ENCODE measurements at places on chromosomes 13 and 19.

GRCh38 chr19:28936001-28936400, 276.9 kb downstream of the UQCRFS1 start:
- no peak for DNase-seq

DNA sequence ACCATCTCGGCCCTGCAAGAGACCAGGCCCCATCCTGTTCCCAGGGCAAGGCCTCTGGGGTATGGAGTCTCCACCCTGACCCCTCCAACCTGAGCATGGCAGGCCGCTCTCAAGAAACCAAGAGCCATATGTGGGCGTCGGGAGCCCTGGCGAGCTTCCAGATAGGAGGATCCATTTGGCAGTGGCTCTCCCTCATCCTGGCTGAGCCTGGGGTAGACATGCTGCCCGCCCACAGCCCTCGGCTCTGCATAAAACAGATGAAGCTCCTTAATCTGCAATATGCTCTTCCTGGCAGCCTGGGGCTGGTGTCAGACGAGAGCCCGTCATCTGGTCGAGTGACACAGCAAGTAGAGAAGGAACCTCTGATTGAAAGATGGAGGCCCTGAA, 6.1 kb downstream of the ATP13A1 start:
- peak; percentile 79 for DNase-seq

- DNase-seq = no peak
Measured at GRCh38 chr19:1690699-1691307, 38.4 kb upstream of the TCF3 start.

- DNase-seq = no peak
Measured at GRCh38 chr13:59494151-59494550, 669.6 kb downstream of the DIAPH3 start.

GRCh38 chr13:36601186-36601585, 72.6 kb upstream of the SERTM1 start:
- no peak for DNase-seq

GRCh38 chr13:72970956-72971355, 87.8 kb upstream of the KLF5 start:
- DNase-seq = no peak

DNA sequence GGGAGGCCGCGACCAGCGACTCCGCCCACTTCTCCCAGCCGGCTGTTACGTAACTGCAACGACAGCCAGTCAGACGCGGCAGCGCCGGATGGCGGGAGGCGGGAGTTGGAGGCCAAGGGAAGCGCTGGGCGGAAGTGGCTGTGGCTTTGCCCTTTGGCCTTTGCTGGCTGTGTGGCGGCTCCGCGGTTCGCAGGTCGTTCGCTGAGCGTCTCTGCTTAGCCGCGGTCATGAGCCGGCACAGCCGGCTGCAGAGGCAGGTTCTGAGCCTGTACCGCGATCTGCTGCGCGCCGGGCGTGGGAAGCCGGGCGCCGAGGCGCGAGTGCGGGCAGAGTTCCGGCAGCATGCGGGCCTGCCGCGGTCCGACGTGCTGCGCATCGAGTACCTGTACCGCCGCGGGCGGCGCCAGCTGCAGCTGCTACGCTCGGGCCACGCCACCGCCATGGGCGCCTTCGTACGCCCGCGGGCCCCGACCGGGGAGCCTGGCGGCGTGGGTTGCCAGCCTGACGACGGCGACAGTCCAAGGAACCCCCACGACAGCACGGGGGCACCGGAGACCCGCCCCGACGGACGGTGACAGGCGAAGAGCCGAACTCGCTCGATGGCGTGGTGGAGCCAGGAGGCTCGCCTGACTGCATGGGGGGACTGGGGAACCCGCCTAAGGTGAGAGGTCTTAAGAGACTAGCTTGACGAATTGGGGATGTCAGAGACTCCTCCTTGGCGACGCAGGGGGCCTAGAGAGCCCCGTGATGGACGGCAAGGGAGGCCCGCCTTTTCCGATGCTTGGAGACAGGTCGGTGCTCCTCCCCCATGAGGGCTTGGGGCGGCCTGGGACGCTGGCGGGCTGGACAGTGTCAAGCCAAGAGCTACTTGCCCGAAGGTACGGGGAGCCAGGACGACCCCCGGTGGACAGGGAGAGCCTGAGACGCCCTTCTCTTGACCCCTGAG, at the start of gene SDHAF1:
TSS of gene SDHAF1 (plus strand) at position 141 of the 946 bp plus-strand sequence. CDS start at position 228, 87 bp downstream.
- peak; percentile 96 for DNase-seq

- no peak for DNase-seq
Measured at GRCh38 chr19:12947702-12948611, 2.3 kb downstream of the RAD23A start.

DNA sequence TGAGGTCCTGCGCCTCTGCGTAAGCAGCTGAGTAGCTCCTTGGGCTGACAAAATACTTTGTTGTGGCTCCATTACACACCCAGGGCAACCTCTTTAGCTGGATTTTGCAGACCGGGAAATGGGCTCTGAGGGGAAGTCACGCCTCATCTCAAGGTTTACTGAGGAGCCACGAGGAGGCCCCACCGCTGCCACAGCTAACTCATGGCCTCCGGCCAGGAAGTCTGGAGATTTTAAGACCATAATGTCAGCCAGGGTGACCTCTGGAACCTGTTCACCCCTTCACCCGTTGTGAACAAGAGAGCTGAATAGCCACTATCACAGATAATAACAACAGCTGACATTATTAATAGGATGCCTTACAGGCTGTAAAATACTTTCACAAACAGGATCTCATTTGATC, 351.3 kb upstream of the TMTC4 start:
- DNase-seq = no peak

- no peak for DNase-seq
Measured at GRCh38 chr19:57771417-57771816, 1.9 kb downstream of the ZNF586 start.

GRCh38 chr19:31543456-31543855, 194.2 kb upstream of the TSHZ3 start:
- DNase-seq = no peak

DNA sequence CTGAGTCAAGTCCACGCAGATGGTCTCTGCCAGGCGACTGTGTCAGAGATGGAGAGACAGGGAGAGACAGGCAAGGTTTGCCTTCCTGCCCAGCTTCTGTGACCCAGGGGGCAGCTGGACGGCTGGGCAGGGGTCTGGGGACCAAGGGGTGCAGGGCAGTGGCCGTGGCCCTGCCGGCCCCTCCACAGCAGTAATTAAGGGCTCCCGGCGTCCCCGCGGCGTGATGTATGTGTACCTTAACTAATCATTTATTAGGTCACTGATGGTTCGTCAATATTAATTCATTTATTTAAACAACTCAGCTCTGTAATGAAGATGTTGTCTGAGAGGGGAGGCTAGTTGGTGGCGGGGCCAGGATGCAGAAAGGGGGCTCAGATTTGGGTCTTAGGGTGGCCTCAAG, 28.6 kb upstream of the TCF3 start:
- DNase-seq = no peak

DNA sequence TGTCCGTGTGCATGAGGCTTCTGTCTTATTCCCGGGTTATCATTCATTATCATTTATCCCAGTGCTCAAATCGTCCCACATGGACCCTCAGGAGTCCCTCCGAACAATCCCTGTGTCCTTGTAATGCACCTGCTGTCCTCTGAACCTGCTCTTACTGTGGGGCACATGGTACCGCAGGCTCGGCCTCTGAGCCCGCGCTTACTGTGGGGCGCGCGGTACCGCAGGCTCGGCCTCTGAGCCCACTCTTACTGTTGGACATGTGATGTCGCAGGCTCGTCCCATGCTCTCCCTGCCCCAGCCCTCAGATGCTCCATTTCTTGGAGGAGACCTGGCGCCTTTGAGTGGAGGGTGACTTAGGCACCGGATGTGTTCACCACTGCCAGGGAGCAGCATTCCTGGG, 16.8 kb upstream of the ZNF554 start:
- no peak for DNase-seq

GRCh38 chr19:408441-408901, 476 bp downstream of the C2CD4C start:
- DNase-seq = peak; percentile 54

GRCh38 chr19:6820237-6820636, 47.7 kb downstream of the VAV1 start:
- no peak for DNase-seq

DNA sequence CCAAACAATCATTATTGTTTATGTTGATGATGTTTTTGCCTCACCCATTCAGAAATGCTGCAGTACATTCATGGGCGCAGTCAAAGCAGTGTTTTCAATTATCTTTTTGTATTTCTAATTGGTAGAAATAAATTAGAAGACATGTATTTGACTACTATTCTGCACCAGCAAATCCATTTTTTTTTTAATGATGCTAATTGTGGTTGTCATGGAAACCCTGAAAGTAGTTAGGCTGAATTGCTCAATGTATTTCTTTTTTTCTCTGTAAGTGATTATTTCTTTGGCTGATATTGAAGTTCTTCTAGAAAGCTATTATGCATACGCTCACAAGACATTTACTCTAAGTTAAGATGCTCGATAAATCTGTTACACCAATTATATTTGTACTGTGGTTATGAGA, 101.2 kb downstream of the RFC3 start:
- no peak for DNase-seq

- peak; percentile 92 for DNase-seq
Measured at GRCh38 chr19:4400135-4400936, at the start of gene SH3GL1. Gene SH3GL1 (minus strand): TSS chr19:4400547. CDS start chr19:4400368, 179 bp downstream.

DNA sequence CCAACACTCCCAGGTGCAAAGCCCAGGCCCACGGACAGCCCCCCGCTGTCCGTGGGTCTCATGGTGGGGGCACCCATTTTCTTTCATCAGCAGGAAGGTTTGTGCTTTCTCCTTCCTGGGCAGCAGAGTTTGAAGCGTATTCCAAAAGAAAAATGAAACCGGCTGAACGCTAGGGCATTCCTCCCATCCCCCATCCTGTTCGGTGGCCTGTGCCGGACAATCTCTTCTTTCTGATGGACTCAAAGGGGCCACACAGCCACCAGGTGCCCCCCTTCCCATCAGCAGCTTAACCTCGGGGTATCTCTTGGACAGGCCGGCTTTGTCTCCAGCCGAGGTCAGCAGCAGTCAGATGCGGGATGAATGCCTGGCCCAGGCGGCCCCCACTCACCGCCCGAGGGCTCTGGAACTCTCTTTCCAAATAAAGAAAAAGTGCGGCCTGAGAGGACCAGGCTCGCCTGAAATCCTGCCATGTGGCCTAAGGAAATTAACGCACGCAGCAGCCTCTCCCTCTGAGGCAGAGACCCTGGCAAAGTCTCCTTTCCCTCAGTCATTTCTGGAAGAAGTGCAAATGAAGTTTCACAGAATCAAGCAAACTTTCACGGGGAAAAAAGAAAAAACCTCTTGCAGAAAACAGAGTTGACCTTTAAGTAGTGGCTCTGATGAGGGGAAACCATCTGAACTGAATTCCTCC, 67.8 kb downstream of the RASA3 start:
- DNase-seq = peak; percentile 88

DNA sequence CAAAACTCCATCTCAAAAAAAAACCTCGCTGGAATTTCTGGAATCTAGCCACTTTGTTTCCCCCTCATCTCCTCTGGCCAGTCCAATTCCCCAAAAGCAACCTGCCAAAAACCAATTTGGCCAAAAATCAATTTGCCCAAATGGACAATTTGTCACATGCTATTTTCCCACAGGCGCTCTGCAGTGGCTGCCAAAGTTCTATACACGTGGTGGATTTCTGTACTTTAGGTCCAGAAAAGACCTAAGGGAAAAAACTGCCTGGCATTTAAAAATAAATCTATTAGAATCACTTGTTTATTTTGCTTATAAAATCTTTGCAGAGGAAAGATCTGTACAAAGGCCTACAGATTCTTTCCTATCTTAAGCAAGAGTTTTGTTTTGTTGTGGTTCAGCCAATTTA, 79.4 kb downstream of the MAP4K1 start:
- DNase-seq = no peak

- DNase-seq = no peak
Measured at GRCh38 chr13:58876473-58876872, 1244.9 kb downstream of the PCDH17 start.

- no peak for DNase-seq
Measured at GRCh38 chr13:40445557-40445990, 220.9 kb downstream of the FOXO1 start.

GRCh38 chr13:25844559-25845434, 207.0 kb downstream of the SHISA2 start:
- DNase-seq = no peak

GRCh38 chr13:98398581-98398980, 178.3 kb downstream of the STK24 start:
- DNase-seq = no peak

GRCh38 chr13:72507416-72508199, 219.8 kb downstream of the MZT1 start:
- no peak for DNase-seq

GRCh38 chr13:58191754-58192153, 560.2 kb downstream of the PCDH17 start:
- DNase-seq = no peak

DNA sequence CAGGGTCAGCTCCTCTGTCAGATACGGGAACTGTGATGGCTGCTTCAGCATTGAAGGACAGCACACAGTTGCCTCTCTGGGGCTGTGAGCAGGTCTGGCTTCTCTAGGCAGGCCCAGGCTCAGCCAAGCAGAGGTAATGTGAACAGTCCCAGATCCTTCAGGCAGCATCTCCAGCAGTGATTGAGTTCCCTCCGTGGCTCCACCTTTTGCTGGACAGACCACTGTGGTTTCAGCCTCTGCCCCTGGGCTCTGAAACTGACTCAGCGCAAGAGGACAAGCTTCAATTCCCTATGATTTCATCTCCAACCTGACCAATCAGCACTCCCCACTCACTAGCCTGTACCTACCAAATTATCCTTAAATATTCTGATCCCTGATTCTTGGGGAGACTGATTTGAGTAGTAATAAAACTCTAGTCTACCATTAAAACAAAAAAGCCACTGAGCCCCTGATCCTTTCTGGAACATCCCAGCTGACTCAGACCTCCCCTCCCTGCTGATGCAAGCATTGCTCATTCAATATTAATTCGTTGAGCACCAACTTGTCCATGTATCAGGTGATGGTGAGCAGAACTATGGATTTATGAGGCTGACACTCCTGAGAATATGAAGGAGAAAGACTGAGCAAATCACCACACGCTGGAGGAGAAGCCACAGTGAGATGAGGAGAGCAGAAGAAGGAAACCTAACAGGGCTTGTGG, 16.7 kb downstream of the GSX1 start:
- DNase-seq = no peak

GRCh38 chr19:14159059-14159458, 22.7 kb upstream of the ASF1B start:
- DNase-seq = no peak

DNA sequence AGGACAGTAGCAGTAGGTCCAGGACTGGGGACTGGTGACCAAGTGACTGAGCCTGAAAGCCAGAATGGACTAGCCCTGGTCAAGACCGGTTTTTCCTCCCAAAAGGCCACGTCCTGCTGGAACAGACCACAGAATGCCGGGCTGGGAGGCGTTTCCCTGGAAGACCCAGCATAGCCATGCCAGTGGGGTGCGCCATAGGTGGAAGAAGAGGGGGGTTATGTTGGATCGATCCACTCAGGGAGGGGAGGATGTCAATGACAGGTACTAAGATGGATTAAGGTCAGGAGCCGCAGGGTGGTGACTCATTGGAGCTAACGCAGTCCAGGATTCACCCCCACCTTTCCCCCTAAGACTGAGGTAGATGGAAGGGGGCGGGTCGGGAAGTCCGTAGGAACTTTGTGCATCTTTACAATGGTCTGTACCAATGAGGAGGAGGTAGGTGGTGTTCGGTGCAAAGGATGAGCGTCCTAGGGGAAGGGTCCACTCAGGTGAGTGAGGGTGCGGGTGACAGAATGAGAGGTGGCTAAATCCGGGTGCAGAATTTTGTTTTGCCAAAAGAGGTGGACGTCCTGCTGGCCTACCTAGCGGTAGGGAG, 21.0 kb downstream of the VASP start:
- peak; percentile 29 for DNase-seq
